ENCODE measurements at places on chromosomes 6 and 20. TPM values are rescaled to one million over a fixed set of nuclear protein-coding genes. Genes with fewer than 3 reads are reported as not detected.

SLC29A1 gene
- 12.8 TPM for total RNA-seq

LCA5 gene
- total RNA-seq, result 0.80 TPM

PGBD1 gene
- total RNA-seq, result 0.76 TPM

GSTA3 gene
- not detected for total RNA-seq

PTCRA gene
- total RNA-seq, result not detected

DNA sequence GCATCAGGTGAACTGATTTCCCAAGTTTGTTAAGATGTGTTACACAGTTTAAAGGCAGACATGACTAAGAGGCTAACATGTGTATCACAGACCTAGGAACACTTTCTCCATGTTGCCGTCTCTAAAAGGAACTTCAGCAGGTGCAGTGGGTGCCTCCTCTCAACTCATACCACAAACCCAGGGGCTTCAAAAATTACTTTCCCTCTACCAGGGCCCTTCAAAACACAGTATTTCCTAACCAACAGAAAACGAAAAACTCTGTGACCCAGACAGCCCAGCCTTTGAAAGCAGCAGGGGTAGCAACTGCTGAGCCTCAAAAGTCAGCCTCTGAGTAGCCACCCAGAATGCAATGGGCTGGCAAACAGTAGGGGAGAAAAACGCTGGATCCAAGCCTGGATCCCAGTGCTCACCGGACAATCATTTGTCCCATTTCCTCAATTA lies 28.5 kb downstream of the B4GALT5 start:
- no peak for ATAC-seq

DNA sequence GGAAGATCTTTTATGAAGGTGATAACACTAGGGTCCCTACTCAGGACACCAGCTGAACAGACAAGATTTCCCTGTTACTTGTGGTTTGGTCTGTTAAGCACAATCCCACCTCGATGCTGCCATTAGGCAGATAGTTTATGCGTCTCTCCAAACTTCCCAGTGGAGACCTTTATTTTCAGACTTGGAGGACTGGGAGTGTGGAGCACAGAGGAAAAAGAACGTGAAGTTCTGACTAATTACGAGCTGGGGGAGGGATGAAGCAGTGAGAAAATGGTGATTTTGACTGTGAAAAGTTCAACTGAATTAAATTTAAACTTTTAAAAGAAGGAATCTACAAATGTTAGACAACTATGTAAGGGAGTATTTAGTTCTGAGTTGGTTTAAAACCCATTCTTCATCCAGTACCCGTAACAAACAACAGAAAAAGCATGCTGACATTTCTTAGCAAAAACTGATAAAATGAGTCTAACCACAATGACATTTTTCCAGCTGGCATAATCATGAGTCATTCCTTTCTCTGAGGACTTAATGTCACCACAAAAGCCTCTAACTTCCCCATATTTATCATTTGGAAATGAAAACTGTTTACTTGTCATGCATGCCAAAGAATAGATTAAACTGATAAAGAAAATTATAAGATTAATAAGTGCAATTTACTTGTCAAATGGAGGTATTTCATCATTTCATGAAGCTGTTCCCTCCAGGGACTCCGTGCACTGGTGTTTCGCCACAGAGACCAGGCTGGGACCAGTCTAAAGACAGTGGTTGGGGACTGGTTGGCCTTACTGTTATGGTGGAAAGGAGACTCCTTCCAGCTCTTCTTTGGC lies 113.3 kb upstream of the SSTR4 start:
- no peak for ATAC-seq

DNA sequence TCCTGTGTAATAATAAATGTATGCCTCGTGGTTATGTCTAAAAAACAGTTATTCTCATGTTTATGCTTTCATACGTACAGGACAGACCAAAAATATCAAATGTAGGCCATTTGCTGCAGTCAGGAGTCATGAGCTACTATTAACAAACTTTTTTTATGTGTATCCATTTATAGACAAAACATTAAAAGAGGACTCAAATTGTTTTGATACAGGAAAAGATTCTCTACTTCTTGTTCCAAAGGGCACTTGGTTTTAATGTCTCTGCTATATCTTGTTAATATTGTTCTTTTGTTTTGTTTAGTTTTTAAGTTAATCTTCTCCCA lies 155.2 kb downstream of the ZDHHC14 start:
- ATAC-seq, result no peak

DNA sequence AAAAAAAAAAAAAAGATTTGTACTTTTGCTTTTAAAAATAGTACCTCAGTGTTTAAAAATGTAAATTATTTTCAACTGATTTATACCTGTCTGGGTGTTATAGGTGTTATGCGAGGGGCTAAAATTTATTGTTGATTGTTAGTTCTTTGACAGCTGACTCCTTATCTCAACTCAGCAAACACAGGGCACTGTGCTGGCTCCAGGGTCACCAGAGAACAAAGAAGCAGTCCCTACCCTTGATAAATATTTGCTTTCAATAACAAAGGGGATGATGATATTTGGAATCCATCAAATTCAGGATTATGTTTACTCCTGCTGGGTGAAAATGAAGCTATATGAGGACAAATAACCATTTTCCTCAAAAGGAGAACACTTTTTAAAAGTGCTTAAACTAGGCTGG lies 34.2 kb upstream of the KAT14 start:
- ATAC-seq, result no peak

- ATAC-seq, result no peak
Observed at GRCh38 chr6:75202676-75203131, 3.1 kb downstream of the COL12A1 start.

GRCh38 chr6:131042664-131043063 lies 20.4 kb downstream of the EPB41L2 start:
- no peak for ATAC-seq

GRCh38 chr6:5468586-5468985 lies 207.3 kb downstream of the FARS2 start:
- no peak for ATAC-seq

DNA sequence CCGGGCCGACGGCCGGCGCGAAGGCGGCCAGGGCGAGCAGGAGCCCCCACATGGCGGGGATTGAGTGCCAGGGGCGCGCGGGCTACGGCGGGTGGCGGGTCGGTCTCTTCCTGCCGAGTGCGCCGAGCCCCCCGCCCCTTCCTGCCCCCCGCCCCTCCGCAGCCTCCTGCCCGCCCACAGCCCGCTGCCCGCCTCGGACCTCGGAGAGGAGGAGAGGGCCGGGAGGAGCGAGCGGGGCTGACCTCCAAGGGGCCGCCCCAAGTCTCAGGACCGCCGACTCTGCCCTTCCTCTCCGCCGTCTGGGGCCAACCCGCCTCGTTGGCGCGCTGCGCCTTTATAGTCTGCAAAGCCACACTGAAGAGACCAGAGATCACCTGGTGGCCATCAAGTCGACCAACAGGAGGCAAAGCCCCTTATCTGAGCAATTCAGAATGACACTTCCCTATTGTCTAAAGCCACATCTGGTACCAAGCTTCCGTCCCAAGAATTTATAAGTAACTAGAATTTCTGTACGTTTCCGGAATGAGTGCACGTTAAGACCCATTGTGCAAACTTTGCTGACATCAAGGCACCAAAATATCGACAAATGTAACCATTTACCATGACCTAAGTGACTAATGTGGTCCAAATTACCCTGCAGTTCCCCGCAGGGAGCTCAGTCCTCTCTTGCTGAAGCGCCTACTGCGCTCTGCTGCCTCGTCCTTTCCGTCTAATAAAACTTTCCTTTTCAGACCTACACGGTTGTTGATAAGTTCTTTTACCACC lies at the start of gene CPXM1:
Gene CPXM1 (minus strand): TSS at position 107 of the 765 bp plus-strand sequence. CDS start 55 bp downstream, at position 52.
- no peak for ATAC-seq

DNA sequence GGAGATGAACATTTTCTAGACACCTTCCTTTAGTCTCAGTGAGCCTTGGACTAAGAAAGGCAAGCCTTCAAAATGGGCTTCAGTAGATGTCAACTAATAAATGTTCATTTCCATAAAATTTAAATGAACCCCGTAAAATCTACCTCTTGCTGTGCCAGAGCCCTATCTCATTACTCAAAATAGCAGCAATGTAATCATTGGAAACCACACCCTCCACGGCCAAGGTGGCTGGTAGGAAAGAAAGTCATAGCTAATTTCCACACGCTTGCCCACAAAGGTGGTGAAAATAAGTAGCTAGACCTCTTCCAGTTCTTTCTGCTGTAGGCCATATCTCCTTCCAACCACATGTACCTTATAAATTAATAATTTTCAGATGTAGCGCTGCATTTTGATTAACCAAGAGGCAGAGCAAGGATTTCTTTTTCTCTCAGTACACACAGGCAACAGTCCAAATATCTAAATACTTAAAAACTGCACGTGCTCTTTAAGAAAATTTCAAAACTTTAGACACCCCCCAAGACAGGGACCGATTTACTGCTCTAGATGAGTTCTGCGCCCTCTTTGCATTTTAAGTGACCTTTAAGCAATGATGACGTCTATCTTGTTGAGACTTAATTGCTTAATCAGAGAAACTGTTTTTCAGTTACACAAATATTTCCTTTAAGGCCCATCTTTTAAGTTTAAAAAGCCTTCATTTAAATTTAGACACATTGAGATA lies 290.8 kb downstream of the ZNF217 start:
- ATAC-seq, result no peak

All from esophagus mucosa (tissue), 1 donor.